ENCODE measurements at places on chromosomes 1 and 21.

GRCh38 chr1:218415726-218416125, 70.6 kb downstream of the TGFB2 start:
- DNase-seq = no peak

DNA sequence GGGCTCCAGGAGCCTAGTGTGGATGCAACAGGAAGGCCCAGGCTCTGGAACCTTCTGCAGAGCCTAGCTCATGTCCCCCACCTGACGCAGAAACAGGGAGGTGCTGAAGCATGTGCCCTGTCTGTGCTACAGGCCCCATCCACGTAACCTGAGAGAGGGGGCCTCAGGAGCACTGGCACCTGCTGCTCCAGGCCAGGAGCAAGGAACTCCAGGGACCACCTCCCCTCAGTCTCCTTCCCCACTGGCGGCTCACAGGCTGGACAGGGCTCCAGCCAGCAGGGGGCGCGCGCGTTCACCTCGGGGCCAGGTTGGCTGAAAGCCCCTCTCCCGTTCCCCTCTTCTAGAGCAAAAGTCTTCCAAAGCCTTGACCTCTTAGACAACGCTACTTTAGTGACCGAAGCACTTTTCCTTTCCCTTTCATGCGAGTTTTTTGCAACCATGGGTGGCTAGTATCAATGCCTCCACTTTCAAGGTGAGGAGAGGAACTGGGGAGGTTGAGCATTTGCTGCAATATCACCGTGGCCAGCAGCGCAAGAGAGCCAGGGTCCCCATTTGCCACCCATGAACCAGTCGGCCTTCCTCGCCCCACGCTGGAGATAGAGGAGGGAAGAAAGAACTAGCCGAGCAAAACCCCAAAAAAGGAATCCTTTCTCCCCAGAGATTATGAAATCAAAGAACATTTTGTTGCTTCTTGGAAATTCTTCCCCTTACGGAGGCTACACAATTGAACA, 52.4 kb upstream of the GPR157 start:
- DNase-seq = peak; percentile 77

DNA sequence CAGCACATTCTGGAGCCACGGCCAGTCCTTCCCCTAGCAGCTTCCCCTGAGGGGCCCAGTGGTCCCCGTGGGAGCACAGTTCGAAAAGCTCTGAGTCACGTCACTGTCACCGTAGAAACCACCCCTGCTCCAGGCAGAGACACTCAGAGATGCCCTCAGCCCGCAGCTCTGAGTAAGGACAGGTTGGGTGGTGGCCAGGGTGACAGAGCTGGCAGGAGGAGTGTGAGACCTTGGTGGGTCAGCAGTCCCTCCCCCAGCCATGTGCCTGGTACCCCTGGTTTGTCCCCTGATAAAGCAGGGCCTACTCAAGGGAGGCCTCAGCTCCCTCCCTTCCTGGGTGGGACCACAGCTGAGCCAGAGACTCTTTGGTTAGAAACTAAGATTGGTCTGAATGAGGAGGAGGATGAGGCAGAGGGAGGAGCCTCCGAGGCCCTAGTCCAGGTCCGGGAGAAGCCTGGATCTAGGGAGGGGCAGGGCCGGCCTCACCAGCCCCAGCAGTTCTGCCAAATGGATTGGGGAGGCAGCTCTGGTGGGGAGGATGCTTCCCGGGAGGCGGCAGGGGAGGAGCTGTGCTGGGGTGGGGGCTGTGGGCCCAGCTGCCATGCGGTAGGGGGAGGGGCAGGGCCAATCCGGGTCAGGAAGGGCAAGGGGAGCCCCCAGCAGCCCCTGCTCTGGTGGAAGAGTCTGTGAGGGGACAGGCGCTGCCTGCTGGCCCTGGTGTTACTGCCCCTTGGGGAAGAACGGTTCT, 55.2 kb downstream of the SLC9A1 start:
- DNase-seq = no peak

DNA sequence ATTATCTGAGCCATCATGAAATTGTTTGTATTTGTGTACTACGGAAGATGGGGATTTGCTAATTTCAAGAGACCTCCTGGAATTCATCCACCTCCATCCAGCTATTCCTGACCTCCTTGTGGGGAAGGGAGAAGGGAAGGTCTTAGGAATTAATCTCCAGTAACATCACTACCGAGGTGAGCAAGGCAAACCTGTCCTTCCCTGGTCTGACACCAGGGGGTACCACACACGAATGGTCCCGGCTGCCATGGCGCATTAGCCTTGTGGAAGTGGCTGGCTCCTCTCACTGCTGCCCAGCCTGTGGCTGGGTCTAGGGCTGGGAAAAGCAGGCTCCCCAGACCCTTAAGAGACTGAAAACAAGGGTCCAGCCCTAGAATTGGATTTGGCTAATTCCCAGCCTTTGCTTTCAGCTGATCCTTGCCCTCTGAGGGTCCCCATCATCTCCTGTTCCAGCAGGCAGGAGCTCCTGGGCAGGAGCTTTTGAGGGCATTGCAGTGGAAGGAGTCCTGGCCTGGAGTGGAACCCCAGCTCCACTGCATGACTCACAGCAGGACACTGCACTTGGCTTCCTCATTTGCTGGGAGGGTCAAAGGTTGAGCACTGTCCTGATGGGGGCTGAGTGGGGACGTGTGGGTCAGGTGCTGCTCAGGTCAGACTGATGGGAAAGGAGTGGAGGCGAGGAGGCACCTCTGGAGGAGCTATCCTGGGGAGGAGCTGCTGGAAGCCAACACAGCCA, 34.8 kb downstream of the RIMS3 start:
- DNase-seq = peak; percentile 25

- DNase-seq = no peak
Measured at GRCh38 chr21:37435711-37436110, 69.1 kb downstream of the DYRK1A start.

DNA sequence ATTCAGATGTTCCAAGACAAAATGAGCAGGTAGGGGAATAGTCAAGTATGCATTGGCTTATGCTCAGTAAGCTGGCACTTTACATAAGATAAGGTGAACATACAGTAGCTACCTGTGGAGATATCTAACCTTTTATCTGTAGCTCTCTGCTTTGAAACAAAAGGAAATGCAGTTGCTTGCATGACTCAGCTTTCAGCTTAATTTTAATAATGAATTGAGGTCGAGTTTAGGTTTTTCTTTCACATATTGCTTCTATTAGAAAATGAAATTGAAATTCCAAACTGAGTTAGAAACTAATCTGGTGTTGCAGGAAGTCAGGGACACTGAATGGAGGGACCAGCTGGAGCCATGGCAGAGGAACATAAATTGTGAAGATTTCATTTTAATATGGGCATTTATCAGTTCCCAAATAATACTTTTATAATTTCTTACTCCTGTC, 8.3 kb downstream of the FRRS1 start:
- DNase-seq = no peak

- no peak for DNase-seq
Measured at GRCh38 chr1:179529482-179530195, 46.1 kb downstream of the NPHS2 start.

- DNase-seq = no peak
Measured at GRCh38 chr1:190274721-190275120, 202.9 kb downstream of the BRINP3 start.

- no peak for DNase-seq
Measured at GRCh38 chr1:179043266-179043665, 17.6 kb downstream of the FAM20B start.

DNA sequence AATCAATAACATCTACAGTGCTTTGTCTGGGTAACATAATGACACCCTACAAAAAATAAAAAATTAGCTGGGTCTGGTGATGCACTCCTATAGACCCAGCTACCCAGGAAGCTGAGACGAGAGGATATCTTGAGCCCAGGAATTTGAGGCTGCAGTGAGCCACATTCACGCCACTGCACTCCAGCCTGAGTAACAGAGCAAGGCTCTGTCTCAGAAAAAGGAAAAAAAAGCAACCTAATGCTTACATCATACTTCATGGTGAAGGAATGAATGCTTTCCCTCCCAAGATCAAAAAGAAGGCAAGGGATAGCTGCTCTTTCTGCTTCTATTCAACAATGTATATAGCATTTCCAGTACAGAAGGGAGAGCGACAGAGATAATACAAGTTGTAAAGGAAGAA, 24.2 kb upstream of the CTTNBP2NL start:
- no peak for DNase-seq

DNA sequence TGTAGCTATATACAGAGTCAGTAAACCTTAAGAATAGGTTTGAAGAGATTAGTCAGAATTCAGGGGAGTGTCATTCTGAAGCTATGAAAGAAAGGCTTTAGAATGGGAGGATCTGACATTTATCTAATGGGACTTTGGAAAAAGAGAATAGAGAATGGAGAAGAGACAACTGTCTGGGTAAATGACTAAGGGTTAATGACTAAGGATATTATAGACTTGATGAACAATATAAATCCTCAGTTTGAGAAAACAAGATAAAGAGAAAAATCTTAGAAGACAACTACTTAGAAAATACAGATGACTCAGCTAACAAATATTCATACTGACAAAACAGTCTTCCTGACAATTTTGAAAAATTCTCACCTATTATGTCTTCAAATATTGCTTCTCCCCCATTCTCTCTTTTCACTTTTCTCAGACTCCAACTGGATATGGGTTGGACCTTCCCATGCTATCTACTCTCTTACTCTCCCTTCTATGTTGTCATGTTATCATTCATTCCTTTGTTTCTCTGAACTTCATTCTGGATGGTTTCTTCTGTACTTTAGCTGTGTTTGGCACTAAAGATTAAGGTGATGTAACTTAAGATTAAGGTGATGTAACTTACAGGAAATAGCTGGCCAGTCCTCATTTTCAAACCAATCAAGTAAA, 20.4 kb downstream of the SLC16A1 start:
- DNase-seq = no peak

DNA sequence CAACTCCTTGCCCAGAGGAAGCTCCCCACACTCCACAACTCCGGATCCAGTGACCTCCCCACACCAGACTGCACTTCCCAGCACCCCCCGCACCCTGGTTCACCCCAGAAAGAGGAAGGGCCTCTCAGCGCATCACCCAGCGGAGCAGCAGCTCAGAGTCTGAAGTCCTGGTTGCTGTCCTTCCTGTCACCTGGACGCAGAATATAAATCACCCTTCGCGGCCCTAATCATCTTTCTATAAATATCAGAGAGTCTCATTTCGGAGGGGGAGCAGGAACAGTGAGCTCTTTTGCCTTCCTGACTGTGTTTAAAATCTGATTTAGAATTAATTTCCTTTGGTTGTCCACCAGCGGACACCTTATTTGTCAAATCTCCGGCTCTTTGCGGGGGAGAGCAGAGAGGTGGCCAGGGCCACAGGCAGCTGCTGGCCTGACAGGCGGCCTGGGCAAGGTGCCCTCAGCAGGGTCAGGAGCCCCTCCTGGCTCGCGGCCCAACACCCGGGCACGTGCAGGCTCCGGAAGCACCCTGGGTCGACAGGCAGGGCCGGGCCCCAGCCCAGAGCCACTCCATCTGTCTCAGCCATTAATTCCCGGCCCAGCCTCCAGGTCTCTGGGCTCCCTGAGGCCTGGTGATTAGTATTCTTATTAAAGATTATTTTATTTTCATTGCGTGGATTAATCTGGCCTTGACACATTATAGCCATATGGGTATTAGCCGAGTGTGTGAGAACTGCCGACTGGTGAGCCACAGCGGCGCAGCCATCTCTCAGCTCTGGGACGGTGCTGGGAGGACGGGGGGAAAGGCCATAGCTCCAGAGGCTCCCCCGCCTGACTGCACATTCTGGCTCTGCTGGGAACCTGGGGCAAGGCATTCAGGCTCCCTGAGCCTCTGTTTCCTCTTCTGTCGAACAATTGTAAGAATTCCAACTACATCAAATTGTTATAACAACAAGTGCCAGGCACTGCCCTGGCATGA, 19.7 kb downstream of the EPHA8 start:
- no peak for DNase-seq

DNA sequence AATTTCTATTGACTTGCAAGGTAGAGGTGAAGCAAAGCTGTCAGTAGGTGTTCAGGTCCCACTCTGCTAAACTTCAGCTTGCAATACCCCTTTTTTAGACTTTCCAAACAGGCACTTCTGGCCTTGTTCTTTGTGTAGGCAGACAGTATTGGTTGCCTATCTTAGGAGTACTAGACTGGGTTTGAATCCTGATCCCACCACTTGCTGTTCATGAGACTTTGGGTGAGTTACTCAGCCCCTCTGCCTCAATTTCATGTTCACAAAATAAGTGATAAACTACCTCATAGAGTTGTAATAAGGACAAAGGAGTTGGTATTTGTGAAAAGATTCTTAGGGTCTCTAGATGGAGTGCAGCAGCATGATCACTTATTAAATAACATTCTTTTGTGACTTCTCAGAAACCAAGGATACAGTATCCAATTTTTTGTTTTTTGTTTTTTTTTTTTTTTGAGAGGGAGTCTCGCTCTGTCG, 5.2 kb downstream of the RCC1 start:
- no peak for DNase-seq

DNA sequence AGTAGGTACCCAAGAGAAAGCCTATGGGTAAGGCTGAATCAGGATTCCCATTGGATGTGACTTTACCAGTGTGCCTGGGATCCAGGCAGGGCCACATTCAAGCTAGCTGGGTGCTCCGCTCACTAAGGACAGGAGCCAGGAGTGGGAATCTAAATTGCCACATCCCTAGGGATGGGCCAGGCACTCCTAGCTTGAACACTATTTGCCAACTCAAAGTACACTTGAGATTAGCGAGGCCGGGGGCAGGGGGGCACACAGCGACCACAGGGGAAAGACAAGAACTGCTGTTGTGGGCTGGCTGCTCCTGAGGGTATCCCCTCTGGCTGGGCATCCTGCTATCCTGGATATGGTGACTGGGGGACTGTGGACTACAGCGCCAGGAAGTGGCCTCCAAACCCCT, 4.3 kb downstream of the SLC45A3 start:
- DNase-seq = no peak

GRCh38 chr1:74236440-74236839, 1.3 kb downstream of the TNNI3K start:
- no peak for DNase-seq

DNA sequence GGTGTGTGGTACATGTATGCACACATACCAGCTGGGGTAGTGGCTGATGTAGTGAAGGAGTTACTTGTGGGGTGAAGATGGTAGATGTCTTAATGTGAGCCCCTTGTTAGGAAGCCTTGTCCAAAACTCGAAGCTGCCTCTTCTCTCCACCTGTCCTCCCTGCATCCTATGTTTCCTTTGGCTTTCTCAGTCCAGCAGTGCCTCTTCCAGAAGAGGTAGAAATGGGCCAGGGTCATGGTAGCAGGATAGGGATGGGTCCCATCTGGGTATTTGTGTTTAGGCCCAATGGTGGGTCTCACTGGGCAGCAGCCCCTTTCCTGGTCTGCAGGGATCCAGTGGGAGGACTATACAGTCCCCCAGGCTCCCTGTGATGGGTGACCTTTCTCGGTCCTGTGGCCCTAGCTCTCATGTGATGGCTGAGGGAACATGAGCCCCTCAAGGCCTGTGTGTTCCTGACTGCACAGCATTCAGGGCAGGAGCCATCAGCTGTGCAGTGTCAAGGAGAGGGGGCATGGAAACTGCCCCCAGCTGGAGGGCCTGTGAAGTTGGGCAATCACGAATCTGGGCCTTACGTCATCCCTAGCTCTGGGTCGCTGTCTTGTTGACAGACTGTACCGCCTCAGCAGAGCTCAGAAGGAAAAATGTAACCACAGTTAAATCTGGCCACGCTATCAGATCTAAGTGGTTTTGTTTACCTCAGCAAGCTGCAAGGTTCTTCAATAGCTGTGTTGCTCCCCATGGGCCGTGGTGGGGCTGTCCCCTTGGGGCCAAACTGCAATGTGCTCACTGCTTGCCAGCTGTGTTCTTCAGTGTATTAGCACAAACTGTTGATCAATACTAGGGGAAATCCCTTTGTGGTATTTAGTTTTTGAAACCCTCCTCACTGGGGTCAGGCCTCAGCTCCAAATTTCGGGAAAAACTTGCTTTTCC, 82.7 kb downstream of the NOS1AP start:
- DNase-seq = no peak

All from stimulated activated CD4-positive, alpha-beta T cell treated with anti-CD3 and anti-CD28 coated beads, Interleukin-4, amount 100 ng/mL, for 1 hour (primary cell).